Activated CD4-positive, alpha-beta T cell treated with anti-CD3 and anti-CD28 coated beads, Interleukin-2, amount 50 U/mL, for 48 hours (primary cell): ENCODE measurements at places on chromosomes 3 and 15.

- DNase-seq: peak; percentile 89
Observed at GRCh38 chr15:101277038-101277822, at the start of gene SELENOS. Gene SELENOS, minus strand, starts transcription at chr15:101277485. Its CDS starts 68 bp downstream, at chr15:101277417.

- no peak for DNase-seq
Observed at GRCh38 chr3:195462308-195462610, 19.4 kb upstream of the ACAP2 start.

- DNase-seq: no peak
Observed at GRCh38 chr15:57667171-57667849, 39.2 kb upstream of the POLR2M start.

GRCh38 chr3:134992586-134992985 lies 197.5 kb downstream of the EPHB1 start:
- DNase-seq: no peak

DNA sequence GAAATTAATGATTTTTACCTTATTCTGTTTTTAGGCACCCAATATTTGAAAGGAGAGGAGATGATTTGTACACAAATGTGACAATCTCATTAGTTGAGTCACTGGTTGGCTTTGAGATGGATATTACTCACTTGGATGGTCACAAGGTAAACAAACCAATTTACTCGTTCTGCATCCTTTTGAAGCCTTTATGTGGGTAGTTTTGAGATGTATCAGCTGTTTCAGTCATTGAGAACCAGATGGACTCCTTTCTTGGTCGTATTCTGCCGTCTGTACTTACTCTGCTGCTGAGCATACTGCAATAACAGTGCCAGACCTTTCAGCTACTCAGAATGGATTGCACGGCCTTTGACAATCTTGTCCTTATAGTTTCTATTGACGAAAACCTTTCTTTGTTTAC lies 13.3 kb downstream of the DNAJB11 start:
- no peak for DNase-seq

GRCh38 chr3:188918093-188918492 lies 253.7 kb upstream of the TPRG1 start:
- DNase-seq: no peak

GRCh38 chr15:40437752-40438687 lies 2.7 kb upstream of the BAHD1 start:
- DNase-seq: no peak

GRCh38 chr3:89373434-89373833 lies 266.0 kb downstream of the EPHA3 start:
- no peak for DNase-seq

GRCh38 chr15:63364399-63365272 lies 17.0 kb downstream of the CA12 start:
- no peak for DNase-seq

GRCh38 chr3:98680723-98681122 lies 82.4 kb upstream of the ST3GAL6 start:
- DNase-seq: no peak

DNA sequence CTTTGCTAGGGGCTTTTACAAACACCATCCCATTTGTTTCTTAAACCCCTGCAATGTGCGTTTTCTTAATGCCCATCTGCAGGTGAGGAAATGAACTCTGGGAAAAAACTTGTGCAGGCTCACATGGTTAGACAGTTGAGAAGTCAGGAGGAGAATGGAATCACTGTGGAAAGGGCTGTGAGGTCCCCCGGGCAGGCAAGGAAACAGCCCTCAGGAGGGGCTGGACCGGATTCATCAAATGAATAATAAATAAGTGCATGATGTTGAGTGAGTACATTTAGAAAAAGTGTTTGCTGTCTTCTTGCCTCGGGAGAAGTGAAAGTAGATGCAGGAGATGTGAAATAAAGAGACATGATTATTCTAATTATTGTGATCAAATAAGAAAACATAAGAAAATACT lies 76.6 kb downstream of the PGPEP1L start:
- no peak for DNase-seq

GRCh38 chr3:69339760-69340159 lies 46.1 kb downstream of the FRMD4B start:
- DNase-seq: no peak

- no peak for DNase-seq
Observed at GRCh38 chr3:72232777-72233176, 447.8 kb upstream of the PROK2 start.

DNA sequence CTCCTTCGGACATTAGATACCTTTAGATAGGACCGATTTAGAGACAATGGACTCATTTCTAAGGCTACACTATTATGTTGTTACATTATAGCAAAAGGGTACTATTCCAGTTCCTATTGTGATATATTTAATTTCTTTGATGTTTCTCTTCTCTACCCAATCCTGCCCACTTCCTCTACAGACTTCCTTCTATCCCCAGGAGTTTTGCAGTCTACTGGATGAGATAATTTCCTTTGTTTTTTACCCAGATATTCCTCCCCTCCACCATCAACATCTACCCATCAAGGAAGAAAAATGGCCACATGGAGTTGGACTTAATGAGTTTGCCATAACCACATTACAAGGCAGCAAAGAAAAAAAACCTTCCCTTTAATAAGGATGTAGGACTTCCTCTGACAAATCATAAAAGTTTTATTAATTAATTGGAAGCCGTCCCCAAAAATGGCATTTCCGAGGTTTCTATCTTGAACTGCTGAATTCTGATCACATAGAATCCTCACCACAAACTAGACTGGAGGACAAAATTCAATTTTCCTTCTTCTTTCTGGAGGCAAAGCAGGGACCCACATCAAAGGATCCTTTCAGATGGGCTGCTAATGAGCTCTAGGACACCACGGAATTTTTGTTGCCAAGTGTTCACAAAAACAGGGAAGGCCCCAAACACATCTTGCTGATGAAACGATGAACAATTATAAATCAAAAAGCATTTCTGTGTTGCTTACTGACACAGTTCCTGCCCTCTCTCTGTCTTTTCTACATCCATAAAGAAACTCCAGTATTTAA lies 33.4 kb downstream of the FRMD4B start:
- DNase-seq: no peak

DNA sequence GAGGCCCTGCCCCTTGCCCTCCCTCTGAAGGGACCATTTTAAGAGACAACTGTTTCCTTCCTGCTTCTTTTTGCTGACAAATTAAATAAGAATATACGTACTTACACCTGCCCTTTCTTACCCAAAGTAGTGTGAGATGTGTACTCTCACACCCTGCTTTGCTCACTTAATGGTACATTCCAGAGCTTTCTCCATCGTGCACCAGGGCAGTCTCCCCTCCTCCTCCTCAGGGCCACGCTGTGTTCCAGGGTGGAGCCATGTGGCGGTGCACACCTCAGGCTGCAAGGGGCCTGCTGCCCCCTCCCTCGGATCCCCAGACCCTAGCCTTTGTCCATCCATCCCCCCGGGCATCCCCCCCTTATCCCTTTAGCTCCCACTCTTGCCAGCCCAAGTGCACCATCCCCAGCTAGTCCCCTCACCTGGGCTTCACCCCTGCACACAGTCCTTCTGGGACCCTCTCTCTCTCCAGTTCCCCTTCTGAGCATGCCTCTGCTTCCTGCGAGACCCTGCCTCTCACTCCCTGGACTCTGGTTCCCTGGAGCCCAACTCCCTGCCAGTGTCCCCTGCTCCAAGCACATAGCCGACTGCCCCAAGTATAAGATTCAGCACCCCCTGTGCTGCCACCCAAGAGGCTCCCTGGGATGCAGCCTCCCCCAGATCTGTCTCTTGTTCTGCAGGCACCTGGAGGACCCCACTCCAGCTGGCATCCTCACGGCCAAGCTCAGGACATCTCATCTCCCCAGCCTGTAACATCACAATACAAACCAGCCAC lies 89.5 kb upstream of the IQSEC1 start:
- DNase-seq: no peak

- no peak for DNase-seq
Observed at GRCh38 chr3:114884213-114884923, 262.7 kb downstream of the ZBTB20 start.

- no peak for DNase-seq
Observed at GRCh38 chr15:85316244-85316934, 64.0 kb upstream of the AKAP13 start.

GRCh38 chr3:53645754-53646153 lies 151.3 kb downstream of the CACNA1D start:
- no peak for DNase-seq

DNA sequence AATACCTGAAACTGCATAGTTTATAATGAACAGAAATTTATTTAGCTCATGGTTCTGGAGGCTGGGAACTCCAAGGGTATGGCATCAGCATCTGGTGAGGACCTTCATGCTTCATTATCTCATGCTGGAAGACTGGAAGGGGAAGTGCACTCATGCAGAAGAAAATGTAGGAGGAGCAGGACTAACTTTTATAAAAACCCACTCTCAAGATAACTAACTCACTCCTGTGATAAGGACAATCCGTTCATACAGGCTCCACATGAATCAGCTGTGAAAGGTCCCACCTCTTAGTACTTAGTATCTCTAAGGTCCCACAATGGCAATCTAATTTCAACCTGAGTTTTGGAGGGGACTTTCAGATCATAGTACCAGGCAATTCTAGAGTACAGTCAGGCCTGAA lies 33.6 kb upstream of the APH1B start:
- DNase-seq: no peak

- no peak for DNase-seq
Observed at GRCh38 chr3:193506921-193507320, 47.8 kb downstream of the ATP13A4 start.

DNA sequence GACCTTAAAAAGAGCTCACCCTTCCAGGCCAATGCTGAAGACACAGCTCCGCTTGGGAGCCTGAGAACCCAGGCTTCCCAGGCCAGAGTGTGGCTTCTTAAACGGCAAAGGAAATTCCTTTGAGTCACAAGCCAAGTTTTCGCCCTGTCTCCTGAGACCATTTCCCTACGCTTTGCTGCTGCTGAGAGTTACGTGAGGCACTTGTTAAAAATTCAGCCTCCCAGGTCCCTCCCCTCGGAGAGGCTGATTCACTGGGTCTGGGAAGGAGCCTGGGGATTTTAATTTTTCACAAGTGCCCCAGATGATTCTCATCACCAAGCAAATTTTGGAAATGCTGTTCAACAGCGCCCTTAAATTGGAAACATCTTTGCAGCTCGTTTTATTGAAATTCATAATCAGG lies 25.5 kb downstream of the RLBP1 start:
- DNase-seq: no peak

DNA sequence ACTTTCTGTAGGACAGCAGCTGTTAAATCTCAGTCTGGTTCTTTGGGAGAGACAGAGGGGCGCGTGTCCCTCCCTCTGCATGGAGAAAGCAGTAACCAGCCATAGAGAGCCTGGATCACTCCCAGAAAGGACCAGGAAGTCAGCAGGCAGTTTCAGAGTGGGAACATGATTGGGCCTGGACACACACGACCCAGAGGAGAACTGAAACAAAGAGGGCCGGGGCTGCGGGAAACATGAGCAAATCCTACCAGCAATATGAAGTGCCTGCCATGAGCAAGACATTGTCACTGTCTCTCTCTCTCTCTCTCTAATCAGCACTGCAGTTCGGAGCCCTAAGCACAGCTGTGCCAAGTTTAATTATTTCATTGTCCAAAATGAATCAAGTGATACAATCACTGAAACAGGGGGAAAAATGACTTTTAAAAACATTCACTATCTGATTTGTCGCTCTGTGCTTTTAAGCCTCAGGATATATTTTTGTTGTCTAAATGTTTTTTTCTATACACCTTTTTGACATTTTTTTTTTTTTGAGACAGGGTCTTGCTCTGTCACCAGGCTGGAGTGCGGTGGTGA lies 17.6 kb downstream of the MUC13 start:
- no peak for DNase-seq

DNA sequence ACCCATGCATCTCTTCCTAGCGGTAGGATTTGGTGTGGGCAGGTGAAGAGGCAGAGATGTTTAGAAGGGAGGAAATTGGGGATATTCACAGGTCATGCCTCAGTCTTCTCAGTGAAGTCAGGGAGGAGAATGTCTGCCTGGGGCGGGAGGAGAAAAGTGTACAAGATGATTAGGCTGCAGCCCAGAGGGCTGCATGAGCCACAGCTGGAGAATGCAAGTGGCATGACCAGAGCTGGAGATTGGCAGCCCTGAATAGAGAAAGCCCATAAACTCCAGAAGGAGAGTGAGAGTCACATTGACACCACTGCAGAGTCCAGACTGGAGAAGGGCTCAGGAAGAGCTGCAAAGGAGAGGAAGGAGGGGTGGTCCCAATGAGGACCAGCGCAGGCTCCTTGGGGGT lies 22.6 kb downstream of the PDHB start:
- DNase-seq: no peak

GRCh38 chr3:47762233-47762632 lies 19.5 kb downstream of the SMARCC1 start:
- no peak for DNase-seq

GRCh38 chr3:71031181-71031580 lies 552.3 kb downstream of the FOXP1 start:
- no peak for DNase-seq

GRCh38 chr15:57364282-57365007 lies 11.9 kb upstream of the CGNL1 start:
- DNase-seq: no peak

DNA sequence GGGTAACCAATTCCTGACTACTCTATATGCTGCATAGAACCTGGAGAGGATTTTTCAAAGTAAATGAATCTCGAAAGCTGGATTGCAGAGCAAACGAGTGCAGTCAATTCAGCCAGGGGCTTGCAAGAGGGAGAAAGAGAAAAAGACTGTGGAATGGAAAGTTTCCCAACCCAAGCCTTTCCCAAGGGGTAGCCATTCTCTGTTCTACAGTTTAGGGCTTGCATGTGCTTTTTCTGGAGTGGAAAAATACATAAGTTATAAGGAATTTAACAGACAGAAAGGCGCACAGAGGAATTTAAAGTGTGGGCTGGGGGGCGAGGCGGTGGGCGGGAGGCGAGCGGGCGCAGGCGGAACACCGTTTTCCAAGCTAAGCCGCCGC lies 511 bp upstream of the RARB start:
- no peak for DNase-seq
